Activated CD8-positive, alpha-beta memory T cell treated with anti-CD3 and anti-CD28 coated beads for 1 hour (primary cell): ENCODE measurements at places on chromosomes 6 and 20.

- no peak for DNase-seq
These were observed 289.1 kb upstream of the SUPT3H start for GRCh38 chr6:45666846-45667245.

DNA sequence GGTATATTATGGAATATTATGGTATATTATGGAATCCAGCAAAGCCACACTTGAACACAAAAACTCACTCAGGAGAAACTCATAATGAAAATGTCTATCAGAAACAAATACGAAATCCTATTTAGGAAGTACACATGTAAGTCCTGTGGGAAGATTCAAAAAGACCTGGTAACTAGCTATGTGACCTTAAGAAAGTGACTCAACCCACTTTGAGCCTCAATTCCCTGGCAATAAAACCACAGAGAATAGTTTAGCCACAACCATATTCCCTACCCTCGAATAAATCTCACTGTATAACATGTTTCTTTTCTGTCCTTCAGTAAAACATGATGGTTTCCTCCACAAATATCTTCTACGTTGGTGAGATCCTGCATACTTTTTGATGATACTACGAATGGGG is 56.4 kb downstream of the ZMYND8 start:
- DNase-seq = no peak

GRCh38 chr20:34088305-34089174 is 23.5 kb downstream of the EIF2S2 start:
- DNase-seq = no peak

GRCh38 chr6:162074641-162075275 is 652.8 kb downstream of the PRKN start:
- no peak for DNase-seq

- no peak for DNase-seq
These were observed 188.0 kb upstream of the TAB2 start for GRCh38 chr6:149129371-149130077.

DNA sequence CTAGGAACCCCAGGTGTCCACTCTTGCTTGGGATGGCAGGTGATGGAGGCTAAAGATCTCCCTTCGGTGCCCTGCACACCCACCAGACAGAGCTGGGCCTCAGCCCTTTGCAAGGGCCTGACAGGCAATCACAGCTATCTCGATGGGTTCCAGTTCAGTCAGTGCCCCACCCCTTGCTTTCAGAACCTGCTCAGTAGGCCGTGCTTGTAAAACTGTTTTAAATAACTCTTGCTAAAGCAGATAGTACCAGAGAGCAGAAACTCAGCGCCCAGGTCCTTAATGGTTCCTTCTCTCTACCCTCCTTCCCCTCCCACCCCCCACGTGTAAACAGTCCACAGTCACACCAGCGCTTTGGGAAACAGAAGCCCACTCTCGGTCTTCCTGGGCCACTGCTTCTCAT is 39.2 kb downstream of the C6orf132 start:
- no peak for DNase-seq

DNA sequence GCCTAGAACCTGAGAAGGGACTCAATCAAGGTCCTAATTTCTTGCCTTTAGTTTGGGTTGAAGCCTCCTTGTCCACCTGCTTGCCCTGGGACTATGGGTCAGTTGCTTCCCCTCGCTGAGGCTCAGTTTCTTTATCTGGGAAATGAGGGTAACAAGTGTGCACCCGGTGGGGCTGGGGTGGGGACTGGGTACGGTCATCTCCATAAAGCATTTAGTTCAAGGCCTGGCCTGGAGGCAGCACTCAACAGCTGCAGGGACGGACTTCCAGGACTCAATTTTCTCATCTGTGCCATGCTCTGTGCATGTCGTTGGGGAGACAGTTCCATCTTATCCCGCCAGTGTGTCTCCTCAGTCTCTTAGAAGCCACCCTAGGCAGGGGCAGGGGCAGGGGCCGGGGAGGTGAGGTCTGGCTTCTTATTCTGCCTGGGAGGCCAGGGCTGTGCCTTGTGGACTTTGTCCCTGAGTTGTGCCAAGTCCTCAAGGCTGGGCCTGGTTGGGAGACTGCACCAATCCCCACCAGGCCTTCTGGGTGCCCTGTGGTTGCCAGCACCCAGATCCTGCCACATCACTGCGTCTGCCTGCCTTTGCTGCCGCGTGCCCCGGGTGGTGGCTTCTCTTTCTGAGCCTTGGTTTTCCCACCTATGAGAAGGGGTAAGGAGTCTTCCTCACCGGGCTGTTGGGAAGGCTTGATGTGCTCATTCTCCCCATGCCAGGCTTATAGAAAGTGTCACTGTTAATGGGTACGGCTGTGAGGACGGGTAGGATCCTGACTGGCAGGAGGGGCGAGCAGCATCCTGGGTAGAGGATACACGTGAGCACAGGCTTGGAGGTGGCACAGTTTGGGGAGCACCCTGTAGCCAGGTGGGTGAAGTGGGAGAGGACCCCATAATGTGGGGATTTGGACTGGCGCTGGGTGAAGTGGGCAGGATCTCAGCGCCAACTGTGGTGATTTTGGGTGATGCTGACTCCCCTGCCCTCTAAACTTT is 8.6 kb downstream of the SRC start:
- DNase-seq = no peak

DNA sequence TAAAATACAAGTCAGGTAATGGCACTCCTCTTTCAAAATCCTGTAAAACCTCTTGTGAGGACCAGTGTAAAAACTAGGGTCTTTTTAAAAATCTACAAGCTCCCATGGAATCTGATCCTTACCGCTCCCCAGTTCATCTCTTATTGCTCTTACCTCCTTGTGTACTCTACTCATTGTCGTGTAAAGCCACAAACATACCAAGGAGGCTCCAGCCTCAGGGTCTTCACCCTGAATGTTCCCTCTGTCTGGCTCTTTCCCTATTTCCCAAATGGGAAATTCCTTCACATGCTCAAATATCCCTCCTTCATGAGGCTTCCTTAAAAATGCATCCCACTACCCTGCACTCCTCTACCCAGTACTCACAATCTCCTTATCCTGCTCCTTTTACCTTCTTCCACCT is 67.1 kb downstream of the TASP1 start:
- no peak for DNase-seq
